ENCODE measurements at places on chromosomes 6 and 20. TPM values are rescaled to one million over a fixed set of nuclear protein-coding genes. Genes with fewer than 3 reads are reported as not detected.

DNA sequence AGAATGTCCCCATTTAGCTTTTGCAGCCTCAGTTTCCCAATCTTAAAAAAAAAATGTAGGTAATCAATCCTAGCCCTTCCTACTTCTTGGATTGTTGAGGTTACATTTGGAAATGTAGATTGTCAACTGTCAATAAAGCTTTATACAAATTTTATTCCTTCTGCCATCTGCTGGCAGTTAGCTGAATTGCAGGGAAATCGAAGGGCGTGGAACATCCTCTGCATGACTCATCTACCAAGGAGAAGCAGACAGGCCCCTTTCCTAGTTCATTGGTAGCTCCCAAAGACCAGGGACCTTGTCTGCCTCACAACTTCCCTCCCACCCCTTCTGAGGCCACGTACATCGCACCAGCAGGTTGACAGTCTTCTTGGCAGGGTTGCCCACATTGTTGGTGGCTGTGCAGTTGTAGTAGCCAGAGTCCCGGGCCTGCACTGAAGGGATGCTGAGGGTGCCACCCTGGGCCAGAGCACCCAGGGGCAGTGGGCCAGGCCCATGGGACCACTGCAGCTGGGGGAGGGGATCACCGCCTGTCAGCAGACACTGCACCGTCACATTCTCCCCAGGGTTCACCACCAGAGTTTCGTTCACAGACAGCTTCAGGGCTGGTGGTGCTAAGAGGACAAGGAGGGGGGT lies 43.6 kb downstream of the MDGA1 start:
- no peaks in the 10 kb centered on the region for H3K36me3 ChIP-seq
- H3K27me3 ChIP-seq: peaks cover 12% of the 10 kb centered on the region
- H3K27ac ChIP-seq: no peak overlapping the region
- no peak overlapping the region for H3K4me3 ChIP-seq
- DNase-seq: no peak

GRCh38 chr6:81875782-81876293 lies 123.4 kb upstream of the TENT5A start:
- no peak overlapping the region for H3K27ac ChIP-seq
- H3K36me3 ChIP-seq: no peaks in the 10 kb centered on the region
- no peaks in the 10 kb centered on the region for H3K4me1 ChIP-seq
- no peak overlapping the region for H3K4me3 ChIP-seq
- H3K27me3 ChIP-seq: no peaks in the 10 kb centered on the region
- DNase-seq: no peak

DNA sequence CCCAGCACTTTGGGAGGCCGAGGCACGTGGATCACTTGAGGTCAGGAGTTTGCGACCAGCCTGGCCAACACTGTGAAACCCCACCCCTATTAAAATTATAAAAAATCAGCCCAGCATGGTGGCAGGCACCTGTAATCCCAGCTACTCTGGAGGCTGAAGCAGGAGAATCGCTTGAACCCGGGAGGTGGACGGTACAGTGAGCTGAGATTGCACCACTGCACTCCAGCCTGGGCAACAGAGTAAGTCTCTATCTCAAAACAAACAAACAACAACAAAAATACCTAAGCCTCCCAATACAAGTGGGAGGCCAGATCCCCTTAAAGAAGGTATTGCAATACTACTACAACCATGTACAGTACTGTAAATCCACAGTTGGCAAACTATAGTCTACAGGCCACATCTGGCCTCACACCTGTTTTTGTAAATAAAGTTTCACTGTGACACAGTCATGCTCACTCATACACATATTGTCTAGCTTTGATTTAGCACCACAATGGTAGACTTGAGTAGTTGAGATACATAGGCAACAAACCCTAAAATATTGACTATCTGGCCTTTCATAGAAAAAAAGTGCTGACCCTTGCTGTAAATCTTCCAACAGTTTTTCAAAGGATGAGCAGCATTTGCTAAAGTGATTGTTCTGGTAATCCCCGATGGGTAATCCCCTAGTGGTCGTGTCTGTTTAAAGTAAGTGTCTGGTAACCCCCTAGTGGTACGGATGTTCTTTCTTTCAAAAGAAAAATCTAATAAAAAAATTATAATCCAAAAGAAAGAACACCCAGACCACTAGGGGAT lies 202.0 kb downstream of the RNGTT start:
- H3K4me3 ChIP-seq: no peak overlapping the region
- DNase-seq: no peak
- H3K27me3 ChIP-seq: no peaks in the 10 kb centered on the region
- H3K4me1 ChIP-seq: no peaks in the 10 kb centered on the region
- no peaks in the 10 kb centered on the region for H3K36me3 ChIP-seq

DNA sequence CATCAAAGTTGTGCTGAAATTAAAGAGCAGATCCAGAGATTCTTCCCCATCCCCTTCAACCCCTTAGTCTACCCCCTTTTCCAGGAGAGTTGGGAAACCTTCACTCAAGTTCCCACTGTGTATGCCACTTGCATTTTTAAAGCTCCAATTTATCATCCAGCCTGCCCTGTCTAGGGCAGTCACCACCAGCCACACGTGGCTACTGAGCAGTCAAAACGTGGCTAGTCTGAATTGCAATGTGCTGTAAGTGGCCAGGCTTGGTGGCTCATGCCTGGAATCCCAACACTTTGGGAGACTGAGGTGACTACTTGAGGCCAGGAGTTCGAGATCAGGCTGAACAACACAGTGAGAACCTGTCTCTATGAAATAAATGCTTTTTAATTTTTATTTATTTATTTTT lies 34.9 kb downstream of the ERGIC3 start:
- H3K27me3 ChIP-seq: no peaks in the 10 kb centered on the region
- DNase-seq: no peak
- H3K4me3 ChIP-seq: no peak overlapping the region
- H3K27ac ChIP-seq: no peak overlapping the region

DNA sequence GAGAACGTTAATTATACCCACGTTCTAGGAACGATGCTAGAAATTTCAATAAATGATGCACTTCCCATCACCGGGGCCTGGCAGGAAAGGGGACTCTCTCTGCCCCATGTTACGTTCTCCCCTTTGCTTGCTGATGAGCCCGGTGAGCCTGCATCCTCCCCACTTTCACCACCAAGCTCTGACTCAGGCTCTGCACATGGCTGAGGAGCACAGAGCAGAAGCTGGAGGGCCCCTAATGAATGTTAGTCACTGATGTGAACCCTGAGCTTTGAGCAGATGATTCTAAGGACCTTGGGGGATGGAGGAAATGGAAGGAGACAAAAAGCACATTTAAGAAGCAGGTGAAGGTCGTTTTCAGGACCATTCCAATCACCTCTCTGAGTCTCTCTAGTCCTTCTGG lies 468.2 kb upstream of the ARID1B start:
- H3K4me1 ChIP-seq: no peaks in the 10 kb centered on the region
- DNase-seq: no peak
- H3K4me3 ChIP-seq: no peak overlapping the region
- H3K27me3 ChIP-seq: no peaks in the 10 kb centered on the region
- H3K36me3 ChIP-seq: no peaks in the 10 kb centered on the region

RIN2 gene
- 68.2 TPM for total RNA-seq
